ENCODE measurements at places on chromosomes 12 and 14. TPM values are rescaled to one million over a fixed set of nuclear protein-coding genes. Genes with fewer than 3 reads are reported as not detected.

GRCh38 chr14:103728721-103729120 lies 13.1 kb downstream of the ZFYVE21 start:
- DNase-seq = no peak

DNA sequence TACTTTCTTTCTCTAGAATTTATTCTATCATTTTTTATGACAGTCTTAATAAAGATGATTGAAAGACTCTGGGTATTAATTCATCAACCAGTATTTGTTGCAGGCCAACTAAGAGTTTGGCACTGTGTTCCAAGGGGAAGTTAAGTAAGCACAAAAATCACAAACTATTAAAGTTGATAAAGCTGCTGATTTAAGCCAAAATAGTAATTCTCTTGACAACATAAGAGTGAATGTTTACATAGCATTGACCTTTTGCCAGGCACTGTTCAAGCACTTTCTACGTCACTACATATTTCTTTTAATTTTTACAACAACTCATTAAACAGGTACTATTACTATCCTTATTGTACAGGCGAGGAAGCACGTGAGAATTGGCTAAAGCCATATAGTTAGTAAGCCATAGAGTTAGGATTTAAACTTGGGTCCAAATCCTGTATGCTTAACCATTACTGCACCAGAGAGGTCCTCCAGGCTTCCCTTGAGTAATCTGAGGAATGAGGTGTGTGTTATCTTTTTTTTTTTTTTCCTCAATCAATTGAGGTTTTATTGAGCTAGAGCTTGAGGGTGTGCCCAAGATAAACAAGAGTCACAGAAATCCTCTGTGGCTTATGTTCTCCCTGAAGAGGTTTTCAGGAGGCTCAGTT lies 1009.6 kb downstream of the DIO2 start:
- no peak for DNase-seq

DNA sequence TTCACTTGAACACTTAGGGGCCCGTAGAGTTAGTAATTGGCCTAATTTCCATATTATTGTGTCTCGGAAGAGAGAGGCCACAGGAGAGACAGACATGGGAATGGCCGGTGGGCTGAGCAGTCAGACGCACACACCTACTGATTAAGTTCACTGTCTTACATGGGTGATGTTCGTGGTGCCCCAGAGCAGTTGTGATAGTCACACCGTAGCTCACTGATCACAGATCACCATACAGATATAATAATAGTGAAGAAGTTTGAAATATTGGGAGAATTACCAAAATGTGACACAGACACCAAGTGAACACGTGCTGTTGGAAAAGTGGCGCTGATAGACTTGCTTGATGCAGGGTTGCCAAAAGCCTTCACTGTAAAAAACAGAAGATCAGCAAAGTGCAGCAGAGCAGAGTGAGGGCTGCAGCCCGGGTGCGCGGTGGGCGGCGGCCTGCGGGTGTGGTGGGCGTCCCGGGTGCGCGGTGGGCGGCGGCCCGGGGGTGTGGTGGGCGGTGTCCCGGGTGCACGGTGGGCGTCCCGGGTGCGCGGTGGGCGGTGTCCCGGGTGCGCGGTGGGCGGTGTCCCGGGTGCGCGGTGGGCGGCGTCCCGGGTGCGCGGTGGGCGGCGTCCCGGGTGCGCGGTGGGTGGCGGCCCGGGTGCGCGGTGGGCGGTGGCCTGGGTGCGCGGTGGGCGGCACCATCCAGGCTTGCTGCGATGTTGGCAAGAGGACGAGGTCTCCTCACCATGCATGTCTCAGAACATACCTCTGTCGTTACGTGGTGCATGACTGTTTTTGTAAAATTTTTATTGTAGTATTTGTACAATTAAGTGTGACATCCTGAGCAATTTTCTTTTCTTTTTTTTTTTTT lies 34.3 kb upstream of the TEX22 start:
- DNase-seq = no peak

DNA sequence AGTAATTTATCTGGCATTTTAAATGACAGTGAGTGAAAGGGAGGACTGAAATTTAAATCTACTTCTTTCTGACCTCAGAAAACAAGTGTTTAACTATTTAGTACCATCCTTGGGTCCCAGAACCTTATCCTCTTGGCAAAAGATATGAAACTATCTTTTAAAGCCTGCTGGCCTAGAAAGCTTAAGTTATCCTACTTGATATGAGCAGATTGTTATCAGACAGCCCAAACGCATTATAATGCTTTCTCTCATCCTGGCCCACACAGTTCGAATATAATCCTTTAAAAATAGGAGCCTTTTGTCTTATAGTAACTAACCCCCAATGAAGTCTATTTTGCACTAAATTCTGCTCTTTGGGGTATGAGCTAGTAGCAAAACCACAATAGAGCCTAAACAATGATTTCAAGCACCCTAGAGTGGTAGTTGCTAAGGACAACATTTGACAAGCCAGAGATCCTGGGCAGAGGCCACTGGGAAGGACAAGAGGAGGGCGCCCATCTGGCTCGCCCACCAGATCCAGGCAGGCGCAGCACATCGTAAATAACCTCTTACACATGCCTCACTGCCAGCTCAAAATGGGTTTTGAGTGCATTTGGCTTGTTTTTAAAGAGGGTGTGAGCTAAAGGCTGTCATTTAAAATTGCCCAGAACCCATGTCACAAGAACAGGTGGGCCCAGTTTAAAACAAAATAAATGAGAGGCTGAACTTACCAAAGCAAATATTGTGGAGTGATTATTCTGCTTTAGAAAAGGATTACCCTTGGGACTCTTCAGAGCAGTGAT lies 37.7 kb upstream of the CRY1 start:
- DNase-seq = no peak

DNA sequence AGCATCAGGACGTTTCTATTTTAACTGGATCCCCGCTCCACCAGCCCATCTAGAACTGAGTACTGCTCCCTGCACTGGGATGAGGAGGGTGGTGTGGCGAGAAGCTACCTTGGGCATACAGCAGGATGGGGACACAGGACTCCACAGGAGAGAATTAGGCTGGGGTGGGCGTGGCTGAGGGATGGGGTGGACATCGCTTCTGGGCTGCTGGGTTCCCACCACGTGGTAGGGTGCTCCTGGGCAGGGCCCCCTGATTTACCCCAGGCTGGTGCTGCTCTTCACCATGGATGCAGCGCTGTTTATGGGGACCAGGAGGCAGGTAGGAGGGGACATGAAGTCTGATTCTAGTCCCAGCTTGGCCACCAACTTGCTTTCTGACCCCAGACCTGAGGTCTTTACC lies 41.9 kb downstream of the VDR start:
- DNase-seq = no peak

GRCh38 chr12:3152892-3153291 lies 75.7 kb downstream of the TSPAN9 start:
- DNase-seq = no peak

GRCh38 chr12:49696723-49697122 lies 10.5 kb downstream of the FMNL3 start:
- no peak for DNase-seq

The RD3L gene
- polyA plus RNA-seq = not detected

The CSRNP2 gene
- polyA plus RNA-seq = 45.0 TPM

Measured in left kidney (tissue), 8 donors.